ENCODE measurements at places on chromosomes 7 and 10.

GRCh38 chr10:109975244-109976190 is 32.3 kb upstream of the ADD3 start:
- DNase-seq, result no peak

DNA sequence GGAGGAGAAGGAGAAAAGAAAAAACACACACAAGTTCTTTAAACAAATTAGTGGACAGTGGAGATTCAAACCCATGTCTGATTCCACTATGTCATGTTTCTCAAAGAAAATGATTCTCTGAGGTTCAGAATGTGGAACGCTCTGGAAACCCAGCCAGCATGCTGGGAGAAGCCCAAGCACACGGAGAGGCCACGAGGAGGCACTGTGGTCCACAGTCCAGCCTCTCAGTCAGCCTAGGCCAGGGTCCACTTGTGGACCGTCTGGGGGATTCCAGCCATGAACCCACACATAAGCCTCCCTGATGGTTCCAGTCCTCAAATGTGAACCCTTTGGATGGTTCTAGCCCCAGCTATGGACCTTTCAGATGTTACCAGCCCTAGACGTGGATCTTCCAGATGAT is 73.4 kb downstream of the CAV1 start:
- DNase-seq, result no peak

GRCh38 chr10:103713676-103714075 is 141.7 kb downstream of the SH3PXD2A start:
- DNase-seq, result no peak

DNA sequence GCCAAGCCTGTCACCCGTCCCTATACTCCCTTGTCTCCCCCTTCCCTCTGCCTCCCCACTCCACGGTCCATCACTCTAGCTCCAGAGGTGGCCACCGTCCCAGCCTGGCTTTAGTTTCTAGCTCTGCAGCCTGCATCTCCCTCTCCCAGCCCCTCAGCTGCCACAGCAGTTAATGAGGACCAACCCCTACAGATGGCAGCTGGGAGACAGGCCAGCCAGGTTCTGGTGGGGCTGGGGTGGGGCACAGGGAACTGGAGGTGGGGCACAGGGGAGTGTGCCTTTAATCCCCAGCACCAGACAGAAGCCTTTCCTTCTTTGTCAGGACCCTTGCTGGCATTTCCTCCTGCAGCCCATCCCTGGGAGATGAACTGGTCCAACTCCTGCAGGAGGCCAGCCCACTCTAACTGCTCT is 21.1 kb downstream of the UNC5B start:
- DNase-seq, result no peak

GRCh38 chr7:135833642-135834041 is 85.0 kb upstream of the FAM180A start:
- DNase-seq, result no peak

DNA sequence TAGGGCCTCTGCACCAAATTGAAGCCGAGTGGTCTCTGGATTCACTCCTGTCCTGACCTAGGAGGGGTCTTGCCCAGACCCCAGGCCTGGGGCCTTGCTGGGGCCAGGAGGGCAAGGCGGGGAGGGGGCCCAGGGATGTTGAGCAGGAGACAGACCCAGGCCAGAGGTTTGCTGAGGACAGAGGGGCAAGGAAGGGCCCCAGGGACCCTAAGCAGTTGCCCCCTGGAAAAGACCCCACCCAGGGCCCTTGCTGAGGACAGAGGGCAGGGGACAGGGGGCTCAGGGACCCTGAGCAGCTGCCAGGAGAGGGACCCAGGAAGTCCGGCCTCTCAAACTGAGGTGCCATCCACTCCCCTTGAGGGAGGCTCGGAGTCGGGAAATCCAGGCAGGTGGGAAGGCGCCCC is 32.7 kb downstream of the FOXL3 start:
- DNase-seq, result no peak

Measured in stimulated activated CD8-positive, alpha-beta memory T cell treated with anti-CD3 and anti-CD28 coated beads, Interleukin-4, amount 100 ng/mL, for 4 hours (primary cell).